Right ventricle myocardium inferior (tissue), 1 donor: ENCODE measurements at places on chromosomes 1 and 21. TPM values are rescaled to one million over a fixed set of nuclear protein-coding genes. Genes with fewer than 3 reads are reported as not detected.

DNA sequence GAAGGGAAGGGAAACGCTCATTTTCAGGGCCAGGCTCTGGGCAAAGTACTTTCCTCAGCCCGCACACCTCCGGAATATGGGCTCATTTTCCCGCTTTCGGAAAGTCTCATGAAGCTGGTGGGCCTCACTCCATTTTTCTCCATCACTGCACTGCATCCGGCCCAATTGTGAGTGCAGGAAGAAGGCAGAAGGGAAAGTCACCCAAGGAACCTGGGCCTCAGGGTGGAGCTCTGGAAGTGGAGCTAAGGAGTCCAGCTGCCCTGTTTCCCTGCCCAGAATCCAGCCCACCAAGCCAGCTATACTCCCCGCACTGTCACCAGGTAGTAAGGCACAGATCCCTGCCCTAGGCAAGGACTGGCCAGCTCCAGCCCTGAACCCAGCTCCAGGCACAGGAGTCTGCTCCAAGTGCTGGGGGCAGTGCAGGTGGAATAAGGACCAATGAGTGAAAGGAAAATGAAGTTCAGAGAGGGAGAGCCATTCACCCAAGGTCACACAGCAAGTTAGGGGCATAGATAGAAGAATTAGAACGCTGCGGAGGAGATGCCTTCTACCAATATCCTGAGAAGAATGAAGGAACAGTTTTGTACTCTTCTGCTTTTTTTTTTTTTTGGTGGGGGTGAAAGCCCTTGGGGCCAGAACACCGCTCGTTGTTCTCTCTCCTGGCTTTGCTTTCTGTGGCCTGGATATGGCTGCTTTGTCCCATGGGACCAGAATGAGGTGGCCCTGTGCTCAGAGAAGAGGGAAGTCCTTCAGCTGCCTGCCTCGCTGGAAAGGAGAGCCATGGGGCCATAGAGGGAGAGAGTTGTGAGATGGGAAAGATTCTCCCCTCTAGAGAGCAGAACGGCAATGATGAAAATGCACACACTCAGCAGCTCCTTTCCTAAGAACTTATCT, 10.0 kb downstream of the LRP8 start:
- DNase-seq, result peak; percentile 28

- no peak for DNase-seq
These were observed 149.3 kb downstream of the ZC3H11B start for GRCh38 chr1:219463636-219464035.

DNA sequence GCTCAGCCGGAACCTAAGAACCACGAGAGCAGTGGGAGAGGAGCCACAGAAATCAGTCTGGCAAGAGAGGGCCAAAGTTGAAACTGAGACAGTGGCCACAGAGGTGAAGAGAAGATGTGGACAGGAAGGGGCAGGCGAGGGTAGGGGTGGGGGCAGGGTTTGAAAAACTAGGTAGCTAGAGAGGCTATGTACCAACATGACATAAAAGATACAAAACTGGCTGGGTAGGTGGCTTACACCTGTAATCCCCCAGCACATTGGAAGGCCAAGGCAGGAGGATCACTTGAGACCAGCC, 28.4 kb upstream of the TIAM1 start:
- no peak for DNase-seq

GRCh38 chr1:156608981-156609380, 7.7 kb upstream of the GPATCH4 start:
- no peak for DNase-seq

- DNase-seq, result no peak
These were observed 160.7 kb downstream of the LEPR start for GRCh38 chr1:65581119-65581518.

DNA sequence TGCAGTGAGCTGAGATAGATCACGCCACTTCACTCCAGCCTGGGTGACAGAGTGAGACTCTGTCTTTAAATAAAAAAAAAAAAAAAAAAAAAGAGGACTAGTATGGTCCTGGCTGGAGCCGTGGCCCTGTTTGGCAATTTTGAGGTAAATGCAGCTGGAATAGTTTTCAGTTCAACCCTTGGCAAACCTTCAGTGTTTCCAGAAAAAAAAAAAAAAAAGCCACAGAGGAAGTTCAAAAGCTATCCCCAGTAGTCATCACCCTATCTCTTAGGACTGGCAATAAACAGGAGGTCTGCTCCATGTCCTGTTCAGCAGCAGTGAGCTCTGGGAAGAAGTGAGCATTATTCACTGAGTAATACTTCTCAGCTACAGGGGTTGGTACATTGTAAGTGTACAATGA, 56.8 kb upstream of the ERRFI1 start:
- DNase-seq, result no peak

GRCh38 chr1:158204458-158204827, 23.7 kb downstream of the CD1D start:
- no peak for DNase-seq

PKP1 gene
- 0.16 TPM for total RNA-seq

SZRD1 gene
- total RNA-seq, result 108 TPM
